ENCODE measurements at places on chromosomes 12 and 14. TPM values are rescaled to one million over a fixed set of nuclear protein-coding genes. Genes with fewer than 3 reads are reported as not detected.

The MSI1 gene
- total RNA-seq = 7.5 TPM

The GPR68 gene
- 5.9 TPM for total RNA-seq

The FAM161B gene
- 19.3 TPM for total RNA-seq

The PRB2 gene
- total RNA-seq = not detected

The COX8C gene
- not detected for total RNA-seq

The RPGRIP1 gene
- 0.16 TPM for total RNA-seq

The ACSS3 gene
- 8.9 TPM for total RNA-seq

The CLEC7A gene
- total RNA-seq = 4.5 TPM

The C12orf54 gene
- total RNA-seq = not detected

- no peak for DNase-seq
Measured at GRCh38 chr14:22547948-22548750, 40.9 kb downstream of the DAD1 start.

- DNase-seq = no peak
Measured at GRCh38 chr12:39443929-39444209, 949 bp upstream of the KIF21A start.

DNA sequence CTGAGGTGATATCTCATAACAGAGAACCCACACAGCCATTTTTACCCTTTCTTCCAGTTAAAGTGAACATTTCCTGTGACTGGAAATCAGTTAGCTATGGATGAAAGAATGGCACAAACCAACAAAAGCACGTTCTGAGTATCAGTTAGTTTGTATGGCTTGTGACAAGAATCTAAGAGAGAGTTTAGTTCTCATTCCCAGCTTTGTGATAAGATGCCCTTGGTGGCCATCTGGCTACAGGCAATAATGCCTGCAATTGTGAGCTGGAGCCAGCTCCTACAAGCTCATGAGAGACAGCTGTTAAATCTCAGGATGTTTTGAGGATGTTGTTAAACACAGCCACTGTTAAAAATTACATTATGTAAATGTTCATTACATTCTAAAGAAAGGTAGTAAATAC, 122.0 kb upstream of the FRMD6 start:
- no peak for DNase-seq

DNA sequence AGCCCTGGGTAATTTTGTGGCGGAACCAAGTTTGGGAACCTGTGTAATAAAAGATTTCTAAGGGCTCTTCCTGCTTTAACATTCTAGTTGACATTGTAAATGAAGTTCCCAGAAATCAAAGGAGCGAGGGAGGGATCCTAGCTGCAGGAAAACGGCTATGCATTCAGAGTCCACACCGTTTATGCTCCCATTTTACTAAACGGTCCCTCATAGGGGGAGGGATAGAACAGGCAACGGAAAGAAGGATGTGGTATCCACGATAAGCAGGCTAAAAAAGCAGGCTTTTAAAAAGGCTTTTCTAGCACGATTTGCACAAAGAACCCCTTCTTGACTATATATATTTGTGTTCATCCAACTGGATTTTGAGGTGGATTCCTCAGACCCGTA, 559 bp downstream of the SYNJ2BP start:
- DNase-seq = no peak

GRCh38 chr14:23351681-23352505, 794 bp downstream of the SLC22A17 start:
- no peak for DNase-seq

DNA sequence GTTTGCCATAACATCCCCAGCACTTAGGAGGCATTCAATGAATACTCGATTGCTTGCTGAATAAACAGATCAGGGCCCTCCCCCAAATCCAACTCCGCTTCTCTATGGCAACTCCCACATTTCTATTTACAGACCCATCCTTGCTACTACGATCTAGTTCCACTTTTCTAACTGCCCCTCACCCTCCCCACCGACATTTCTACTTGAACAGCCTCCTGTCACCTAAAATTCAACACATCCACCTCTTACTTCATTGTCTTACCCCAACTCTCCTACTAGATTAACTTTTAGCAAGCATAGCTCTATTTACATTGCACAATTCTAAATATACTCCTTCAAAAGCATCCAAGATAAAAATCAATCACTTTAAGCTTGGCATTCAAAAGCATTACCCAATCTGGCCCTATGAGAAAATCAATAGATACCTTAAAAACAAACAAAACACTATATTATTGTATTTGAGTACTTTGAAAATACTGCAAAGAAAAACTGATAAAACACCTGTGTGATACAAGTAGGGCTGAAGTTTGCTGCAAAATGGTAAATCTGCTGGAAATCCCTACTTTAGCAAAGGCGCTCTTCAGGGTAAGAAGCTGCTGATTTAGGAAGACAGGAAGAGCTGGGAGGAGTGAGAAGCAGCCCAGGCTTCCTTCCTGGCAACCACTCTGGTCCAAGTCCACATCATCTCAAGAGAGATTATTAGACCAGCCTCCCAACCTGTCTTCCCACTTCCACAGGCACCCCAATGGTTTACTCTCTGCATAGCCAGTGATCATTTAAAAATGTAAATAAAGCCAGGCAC, 96.4 kb downstream of the HECTD4 start:
- DNase-seq = no peak
